ENCODE measurements at places on chromosomes 5 and 9.

DNA sequence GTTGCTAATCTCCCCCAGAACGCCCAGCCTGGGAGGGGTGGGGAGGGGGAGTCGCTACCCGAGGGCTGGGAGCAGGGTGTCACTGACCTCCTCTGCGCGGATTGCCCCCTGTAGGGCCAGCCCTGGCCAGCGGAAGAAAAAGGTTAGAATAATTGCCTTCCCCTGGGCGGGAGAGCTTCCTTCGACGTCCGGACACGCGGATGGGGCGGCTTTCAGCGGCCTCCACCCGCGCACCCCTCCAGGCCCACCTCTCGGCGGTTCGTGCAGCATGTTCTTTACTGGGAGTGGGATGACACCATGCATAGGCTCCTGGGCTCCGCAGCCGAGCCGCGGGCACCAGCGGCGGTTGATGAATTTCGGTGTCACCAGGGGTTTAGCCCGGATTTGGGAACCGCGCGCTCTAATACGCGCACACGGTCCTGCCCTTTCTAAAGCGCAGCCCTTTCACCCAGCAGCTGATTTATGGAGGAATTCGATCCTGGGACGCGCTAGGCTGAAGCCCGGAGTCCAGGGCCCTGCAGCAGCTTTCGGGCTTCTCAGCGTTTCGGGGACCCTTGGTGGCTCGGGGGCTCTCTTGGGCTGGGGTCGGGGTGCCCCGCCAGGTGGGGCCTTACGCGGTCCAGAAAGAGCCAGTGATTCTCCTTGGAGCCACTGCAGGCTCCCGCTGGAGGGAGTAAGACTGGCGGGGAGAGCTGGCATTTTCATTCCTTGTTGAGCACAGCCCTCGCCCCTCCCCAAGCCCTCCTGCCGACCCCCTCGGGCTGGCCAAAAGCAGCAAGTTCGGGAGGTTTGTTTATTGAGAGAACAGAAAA is 10.1 kb downstream of the LMX1B start:
- no peak for DNase-seq

DNA sequence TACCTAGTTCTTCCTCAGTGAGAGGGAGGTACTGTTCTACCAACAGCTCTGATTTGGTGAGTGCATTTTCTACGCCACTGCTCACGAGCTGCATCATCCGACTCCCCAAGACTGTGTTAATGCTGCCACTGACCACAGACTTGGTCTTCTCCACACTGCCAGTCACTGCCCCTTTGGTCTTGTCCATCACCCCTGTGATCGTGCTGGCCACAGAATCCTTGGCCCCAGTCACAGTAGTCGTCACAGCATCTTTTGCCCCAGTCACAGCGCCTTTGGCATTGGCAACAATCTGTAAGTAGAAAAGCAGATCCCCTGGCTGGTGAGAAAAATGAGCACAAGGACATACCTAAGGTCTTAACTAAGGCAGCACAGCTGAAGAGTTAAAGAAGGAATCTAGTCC is 6.4 kb downstream of the PLIN2 start:
- DNase-seq: no peak

DNA sequence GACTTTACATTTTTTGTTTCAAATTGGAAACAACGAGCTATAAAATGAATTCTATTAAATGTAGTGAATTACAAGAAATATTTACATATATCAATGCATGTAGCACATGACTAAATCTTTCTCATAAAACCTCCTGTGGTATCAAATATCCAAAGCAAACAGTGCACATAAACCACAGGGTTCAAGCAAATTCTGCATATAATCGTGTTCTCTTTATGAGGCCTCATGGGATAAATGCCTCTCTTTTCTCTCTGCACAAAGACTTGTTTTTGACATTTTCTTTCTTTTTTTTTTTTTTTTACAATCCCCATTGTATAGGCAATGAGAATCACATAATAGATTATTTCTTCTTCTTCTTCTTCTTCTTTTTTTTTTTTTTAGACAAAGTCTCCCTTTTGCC is 1117.2 kb upstream of the DMAC1 start:
- no peak for DNase-seq

GRCh38 chr9:13446286-13446937 is 166.9 kb upstream of the MPDZ start:
- no peak for DNase-seq

DNA sequence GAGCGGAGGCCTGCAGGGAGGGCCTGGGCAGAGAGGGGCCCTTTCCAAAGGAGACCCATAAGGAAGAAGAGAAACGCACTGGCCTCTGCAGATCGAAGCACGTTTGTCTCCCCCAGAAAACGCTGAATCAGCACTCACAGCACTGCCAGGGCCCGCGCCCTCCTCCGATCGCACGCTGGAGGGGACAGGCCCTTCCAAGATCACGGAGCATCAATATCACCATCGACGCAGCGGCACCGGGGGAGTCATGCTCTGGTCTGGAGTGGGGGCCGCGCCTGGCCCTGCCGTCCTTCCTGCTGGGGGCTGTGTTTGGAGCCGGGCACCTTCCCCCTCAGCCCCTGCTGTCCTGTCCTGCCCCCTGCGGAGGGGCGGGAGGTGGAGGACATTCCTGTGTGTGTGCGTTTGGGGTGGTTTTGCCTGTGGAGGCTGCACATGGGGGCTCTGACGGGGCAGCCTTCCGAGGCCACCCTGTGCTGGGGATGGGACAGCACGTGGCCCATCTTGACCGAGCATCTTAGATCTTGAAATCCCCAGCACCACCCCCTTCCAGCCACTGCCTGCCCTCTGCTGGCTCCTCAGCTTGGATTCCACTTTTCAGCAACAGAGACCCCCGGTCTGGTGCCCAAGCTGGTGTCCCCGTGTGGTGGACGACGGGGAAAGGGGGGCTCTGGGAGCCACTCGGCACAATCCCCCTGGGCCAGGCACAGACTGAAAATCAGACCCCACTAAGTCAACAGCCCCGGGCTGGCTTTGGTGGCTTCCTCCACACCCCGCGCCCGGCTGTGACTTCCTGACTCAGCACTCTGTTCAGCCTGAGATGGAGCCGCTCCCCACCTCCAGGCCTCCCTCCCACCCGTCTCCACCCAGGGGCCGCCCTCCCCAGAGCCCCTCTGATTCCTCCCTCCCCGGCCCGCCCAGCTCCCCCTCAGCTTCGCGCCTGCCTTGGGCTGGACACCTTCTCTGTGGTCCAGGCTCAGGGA is 8.3 kb downstream of the TMEM250 start:
- DNase-seq: peak; percentile 54

GRCh38 chr9:96688187-96688586 is 33.1 kb upstream of the PRXL2C start:
- DNase-seq: no peak

DNA sequence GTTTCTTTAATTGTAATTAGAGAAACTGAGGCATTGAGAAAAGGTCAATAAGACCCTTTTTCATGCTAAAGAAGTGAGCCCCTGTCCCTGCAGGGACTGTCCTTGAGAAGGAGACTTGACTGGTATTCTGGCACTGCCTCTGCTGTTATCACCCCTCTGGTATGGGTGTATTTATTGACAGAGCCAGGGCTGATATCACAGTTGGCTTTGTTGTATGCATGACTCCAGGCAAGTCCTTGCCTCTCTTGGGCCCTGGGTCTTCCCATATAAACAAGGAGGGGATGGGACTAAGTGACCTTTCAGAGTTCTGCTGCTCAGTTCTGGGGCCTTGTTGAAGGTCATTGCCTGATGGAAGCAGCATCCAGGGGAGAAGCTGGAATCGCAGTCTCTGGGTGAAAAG is 71.8 kb upstream of the PPARGC1B start:
- no peak for DNase-seq

- no peak for DNase-seq
These were observed 922.2 kb upstream of the SEMA6A start for GRCh38 chr5:117496801-117497200.

DNA sequence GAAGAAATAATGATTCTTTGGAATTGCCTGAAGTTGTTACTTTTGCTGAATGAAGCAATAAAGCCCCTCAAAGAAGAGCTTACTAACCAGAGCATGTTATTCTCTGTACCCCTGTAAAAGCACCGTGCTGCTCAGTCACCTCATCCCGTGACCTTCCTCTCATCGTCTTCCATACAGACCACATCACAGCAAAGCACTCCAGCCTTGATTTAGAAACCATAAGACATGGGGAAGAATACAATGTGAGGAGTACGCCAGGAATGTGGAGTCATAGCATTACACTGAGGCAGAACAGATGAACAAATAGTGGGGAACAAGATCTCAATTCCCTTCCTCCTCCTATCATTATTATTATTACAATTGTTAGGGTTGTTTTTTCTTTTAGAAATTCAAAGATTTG is 49.1 kb downstream of the ERAP1 start:
- no peak for DNase-seq

DNA sequence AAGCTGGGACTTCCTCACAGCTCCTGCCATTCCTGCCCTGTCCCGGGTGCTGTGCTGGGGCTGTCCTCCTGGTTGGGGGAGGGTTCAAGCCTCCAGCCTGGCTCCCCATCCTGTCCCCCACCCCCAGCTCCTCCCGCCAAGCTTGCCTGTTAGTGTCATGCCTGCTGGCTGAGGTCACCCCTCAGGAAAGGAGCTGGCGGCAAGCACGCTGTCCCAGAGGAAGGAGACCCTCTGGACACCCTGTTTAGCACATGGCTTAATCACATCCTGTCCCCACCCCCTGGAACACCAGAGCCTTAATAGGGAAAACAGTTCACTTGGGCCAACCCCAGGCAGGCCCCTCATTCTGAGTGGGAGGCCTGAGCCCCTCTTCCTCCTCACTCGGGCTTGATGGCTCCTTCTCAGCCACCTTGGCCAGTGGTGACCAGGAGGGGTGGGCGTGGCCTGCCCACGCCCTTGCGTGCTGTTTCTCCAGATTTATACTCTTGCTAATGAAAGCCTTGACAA is 9.2 kb upstream of the PHYHD1 start:
- DNase-seq: no peak

GRCh38 chr9:121013911-121014310 is 36.2 kb downstream of the C5 start:
- DNase-seq: no peak

- peak; percentile 56 for DNase-seq
These were observed 11.7 kb upstream of the DOLPP1 start for GRCh38 chr9:129068990-129069861.

- DNase-seq: no peak
These were observed 245.6 kb upstream of the RGMB start for GRCh38 chr5:98527846-98528245.

DNA sequence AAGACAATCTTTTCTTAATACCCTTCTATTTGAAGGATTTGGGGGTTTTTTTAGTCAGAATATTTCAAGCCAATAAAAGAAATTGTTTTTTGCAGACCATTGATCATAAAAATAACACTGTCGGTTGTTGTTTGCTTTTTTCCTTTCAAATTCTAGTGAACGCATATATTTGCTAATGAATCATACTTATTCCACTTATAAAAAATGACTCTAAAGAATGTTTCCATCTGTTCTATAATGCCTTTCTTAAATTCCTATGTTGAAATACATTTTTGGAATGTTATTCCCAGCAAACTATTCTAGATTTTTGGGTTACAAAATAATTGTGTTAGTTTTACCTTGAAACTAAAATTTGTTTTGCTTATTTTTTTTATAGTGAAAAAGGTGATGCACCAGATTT is 32.2 kb downstream of the CWC27 start:
- no peak for DNase-seq

DNA sequence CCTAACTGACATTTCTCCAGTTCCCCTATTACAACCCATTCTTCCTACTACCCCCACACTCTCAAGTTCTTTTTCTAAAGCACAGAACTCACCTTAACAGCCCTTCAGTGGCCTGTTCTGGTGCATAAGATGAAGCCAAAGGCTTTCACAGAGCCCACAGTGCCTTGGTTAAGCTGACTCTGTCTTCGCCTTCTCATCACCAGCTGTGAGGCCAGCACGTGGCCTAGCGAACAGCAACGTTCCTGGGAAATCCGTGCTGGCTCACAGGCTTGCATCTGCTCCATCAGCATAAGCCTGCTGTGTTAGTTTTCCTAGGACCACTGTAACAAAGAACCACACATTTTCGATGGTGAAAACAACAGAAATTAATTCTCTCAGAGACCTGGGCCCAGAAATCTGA is 67.9 kb upstream of the LPAR1 start:
- no peak for DNase-seq

DNA sequence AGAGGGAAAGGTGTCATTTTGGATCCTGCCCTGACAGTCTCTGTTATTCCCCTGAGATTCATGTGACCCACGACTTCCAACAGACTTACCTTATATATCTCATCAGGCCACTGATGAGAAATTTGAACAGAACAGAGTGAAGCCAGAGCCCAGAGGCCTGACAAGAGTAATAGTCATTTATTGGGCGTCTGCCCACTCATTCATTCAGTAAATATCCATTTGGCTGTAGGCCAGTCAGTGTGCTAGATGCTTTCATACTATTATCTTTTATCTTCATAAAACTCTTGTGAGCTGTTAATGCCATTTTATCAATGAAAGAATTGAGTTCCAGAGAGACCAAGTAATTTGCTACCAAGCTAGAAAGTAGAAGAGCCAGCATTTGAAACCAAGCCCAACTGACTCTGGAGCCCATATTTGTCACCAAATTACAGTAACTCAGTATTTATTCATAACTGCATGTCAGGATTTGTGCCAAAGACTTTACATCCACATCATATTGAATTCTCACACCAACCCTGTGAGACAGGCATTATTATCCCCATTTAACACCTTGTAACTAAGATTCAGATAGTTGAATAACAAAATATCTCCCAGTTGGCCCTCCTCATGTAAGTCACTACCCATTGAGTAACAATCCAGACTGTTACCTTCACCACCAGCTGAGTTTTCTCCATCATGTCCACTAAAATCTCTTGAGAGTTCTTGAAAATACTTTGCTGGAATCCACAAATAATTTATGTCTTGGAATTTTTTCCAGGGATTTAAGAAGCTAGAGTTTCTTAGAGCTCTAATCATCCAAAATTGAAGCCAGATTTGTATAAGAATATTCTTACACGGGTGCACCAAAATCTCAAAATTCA is 2.5 kb downstream of the PTPDC1 start:
- no peak for DNase-seq

DNA sequence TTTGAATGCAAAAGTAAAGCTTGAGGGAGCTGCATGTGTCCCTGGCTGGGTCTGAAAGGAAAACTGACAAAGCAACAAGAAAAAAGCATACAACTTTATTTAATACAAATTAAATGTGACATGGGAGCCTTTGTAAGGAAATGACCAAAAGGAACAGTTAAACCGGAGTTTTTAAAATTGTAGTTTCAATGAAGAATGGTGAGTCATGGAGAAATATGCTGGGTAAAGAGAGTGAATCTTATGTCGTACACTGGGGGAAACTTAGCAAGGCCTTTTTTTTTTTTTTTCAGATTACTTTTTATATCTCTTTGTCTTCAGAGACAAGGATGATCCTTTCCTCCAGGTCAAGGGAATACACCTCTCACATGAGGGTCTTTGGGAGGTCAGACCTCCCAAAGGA is 50.1 kb upstream of the FBXL17 start:
- no peak for DNase-seq

- no peak for DNase-seq
These were observed 174.8 kb upstream of the TNC start for GRCh38 chr9:115292584-115293279.

GRCh38 chr5:175582697-175583096 is 75.2 kb upstream of the HRH2 start:
- DNase-seq: no peak

DNA sequence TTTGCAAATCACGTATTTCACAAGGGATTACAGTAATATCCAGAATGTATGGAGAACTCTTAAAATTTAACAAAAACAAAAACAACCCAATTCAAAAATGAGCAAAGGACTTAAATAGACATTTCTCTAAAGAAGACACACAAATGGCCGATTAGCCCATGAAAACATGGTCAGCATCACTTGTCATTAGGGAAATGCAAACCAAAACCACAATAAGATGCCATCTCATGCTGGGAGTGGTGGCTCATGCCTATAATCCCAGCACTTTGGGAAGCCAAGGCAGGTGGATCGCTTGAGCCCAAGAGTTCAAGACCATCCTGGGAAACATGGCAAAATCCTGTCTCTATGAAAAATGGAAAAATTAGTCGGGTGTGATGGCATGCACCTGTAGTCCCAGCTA is 120.2 kb downstream of the SUSD1 start:
- DNase-seq: no peak

Measured in activated T-cell treated with anti-CD3 and anti-CD28 coated beads, Interleukin-2, amount 50 U/mL, for 72 hours (primary cell).